ENCODE measurements at places on chromosomes 11 and 22. TPM values are rescaled to one million over a fixed set of nuclear protein-coding genes. Genes with fewer than 3 reads are reported as not detected.
A peak's percentile ranks its signal among the peaks of the same experiment; 100 is the strongest.

DNA sequence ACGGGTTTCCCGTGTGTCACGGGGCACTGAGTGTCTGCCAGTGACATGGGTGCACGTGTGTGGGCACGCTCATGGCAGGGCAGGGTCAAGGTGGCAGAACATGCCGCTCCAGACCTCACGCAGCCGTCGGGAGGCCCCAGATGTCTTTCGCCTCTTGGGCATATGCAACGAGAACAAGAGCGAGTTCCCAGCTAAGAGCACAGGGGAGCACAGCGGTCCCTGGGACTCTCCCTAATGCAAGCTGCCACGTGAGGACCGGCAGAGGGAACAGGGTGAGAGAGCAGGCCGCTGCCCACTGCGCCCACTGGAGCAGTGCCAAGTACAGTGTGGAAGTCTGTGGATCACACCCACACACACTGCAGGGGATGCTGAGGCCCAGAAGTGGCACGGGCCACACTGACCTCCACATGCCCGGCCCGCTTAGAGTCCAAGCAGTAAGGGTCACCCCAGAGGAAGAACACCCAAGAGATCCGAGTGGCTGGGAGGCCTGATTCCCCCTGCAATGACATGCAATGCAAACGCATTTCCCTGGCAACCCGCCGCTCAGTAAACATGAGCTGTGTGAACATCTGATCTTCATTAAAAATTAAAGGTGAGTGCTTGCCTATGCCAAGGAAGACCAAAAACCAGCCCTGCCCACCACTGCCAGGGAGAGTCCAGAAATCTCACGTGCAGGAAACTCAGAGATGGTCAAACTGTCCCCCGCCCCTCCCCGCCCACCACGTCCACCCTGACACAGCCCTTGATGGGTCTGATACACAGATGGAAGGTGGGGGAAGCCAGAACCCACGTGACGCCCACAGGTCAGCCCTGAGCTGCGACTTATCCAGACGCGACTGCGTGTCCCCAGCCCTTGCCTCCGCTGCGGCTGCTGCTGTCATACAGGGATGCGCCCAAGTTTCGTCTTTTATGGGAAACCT lies 11.7 kb downstream of the CERK start:
- H3K4me1 ChIP-seq: peaks cover 36% of the 10 kb centered on the region
- no peaks in the 10 kb centered on the region for H3K27me3 ChIP-seq
- no peak overlapping the region for H3K27ac ChIP-seq
- H3K36me3 ChIP-seq: peaks cover 38% of the 10 kb centered on the region
- no peak for DNase-seq

DNA sequence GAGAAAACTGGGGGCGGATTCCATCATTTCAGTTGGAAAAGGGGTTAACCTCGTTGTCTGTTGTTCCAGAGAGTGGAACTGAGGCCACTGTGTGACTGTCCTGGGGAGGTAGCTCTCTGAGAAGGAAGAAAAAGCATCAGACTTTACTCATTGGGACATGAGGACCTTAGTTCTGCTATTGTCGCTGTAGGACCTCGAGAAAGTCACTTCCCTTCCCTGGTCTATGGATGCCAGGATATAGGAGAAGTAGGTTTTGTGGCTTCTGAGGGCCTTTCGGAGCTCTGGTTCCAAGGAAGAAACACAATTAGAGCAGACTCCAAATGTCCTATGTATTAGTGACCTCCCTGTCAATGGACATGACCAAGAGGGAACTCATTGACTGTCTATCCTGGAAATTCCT lies 6.2 kb downstream of the MYO18B start:
- no peaks in the 10 kb centered on the region for H3K4me1 ChIP-seq
- H3K4me3 ChIP-seq: no peak overlapping the region
- no peaks in the 10 kb centered on the region for H3K36me3 ChIP-seq
- H3K27ac ChIP-seq: no peak overlapping the region
- DNase-seq: no peak

- no peaks in the 10 kb centered on the region for H3K4me1 ChIP-seq
- no peak overlapping the region for H3K4me3 ChIP-seq
- H3K27me3 ChIP-seq: no peaks in the 10 kb centered on the region
- DNase-seq: no peak
- H3K27ac ChIP-seq: no peak overlapping the region
These were observed 101.3 kb upstream of the GAL start for GRCh38 chr11:68583041-68583446.

DNA sequence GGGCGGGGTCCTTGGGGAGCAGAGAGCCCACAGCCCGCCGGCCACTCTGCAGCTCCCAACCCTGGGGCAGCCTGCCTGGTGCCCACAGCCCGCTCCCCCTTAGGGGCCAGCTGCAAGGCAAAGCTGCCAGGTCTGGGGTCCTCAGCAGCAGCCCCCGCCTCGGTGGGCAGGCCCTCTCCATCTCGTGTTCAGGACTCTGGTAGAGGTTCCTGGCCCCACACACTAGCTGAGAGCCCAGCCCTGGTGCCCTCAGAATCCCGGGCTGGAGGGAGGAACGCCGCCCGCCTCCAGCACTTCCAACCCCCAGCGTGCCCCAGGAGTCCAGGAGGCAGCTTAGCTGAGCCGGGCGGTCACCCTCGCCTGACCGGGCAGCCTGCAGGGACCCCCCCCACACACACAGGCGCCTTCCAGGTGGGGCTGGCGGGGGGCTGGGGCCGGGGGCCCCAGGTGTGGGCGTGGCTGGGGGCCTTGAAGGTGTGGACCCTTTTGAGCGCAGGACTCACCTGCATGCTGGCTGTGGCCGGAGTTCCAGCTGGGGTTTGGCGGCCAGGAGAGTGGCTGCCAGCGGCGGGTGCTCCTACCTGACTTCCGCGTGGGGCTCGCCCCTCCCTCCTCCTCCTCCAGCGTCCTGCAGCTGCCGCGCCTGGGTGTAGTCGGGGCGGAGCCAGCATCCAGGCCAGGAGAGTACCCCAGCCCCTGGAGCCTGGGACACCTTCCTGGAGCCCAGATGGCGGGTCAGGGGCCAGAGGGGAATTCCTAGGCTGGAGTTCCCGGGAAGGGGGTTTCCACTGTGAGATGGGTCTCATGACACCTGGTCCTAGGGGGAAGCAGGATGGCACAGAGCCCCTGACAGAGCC lies at the start of gene ANO9:
Gene ANO9 (minus strand): TSS at position 594 of the 857 bp plus-strand sequence. CDS start 85 bp downstream, at position 509.
- peaks cover 42% of the 10 kb centered on the region for H3K4me1 ChIP-seq
- DNase-seq: peak; percentile 49
- H3K27me3 ChIP-seq: no peaks in the 10 kb centered on the region
- peak within 1 kb of the TSS; percentile 69 for H3K4me3 ChIP-seq

DNA sequence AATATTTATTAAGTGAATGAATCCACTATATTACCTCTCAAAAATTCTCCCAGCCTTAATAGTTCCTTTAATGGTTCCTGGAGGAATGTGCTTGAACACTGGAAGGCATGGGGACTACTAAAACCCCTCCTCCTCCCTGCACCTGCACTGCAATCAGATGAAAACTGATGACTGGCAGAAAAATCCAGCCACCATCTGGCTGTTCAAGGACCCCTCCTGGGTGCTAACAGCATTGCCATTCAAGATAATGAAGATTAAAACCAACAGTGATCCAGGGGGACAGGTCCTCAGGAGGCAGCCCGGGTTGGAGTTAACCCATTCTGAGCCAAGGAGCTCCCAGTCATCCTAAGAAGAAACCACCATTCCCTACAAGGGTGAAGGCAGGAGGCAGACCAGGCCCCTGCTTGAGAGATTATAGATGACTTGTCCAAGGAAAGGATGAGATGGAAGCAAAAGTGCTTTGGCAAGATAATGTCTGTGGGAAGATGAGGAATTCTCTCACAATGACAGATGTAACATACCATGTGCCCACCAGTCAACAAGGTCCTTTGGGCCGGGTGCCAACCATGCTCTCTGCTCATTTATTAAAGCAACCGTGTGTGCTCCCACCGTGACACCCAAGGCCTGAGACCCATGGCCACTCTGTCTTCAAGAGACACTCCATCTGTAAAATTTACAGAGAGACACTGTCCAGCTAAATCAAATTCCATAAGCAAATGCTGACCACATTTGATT lies 90.6 kb downstream of the LARGE1 start:
- H3K36me3 ChIP-seq: no peaks in the 10 kb centered on the region
- no peaks in the 10 kb centered on the region for H3K27me3 ChIP-seq
- no peak for DNase-seq

The POTEH gene
- total RNA-seq: not detected

The CD3D gene
- total RNA-seq: 343 TPM

DNA sequence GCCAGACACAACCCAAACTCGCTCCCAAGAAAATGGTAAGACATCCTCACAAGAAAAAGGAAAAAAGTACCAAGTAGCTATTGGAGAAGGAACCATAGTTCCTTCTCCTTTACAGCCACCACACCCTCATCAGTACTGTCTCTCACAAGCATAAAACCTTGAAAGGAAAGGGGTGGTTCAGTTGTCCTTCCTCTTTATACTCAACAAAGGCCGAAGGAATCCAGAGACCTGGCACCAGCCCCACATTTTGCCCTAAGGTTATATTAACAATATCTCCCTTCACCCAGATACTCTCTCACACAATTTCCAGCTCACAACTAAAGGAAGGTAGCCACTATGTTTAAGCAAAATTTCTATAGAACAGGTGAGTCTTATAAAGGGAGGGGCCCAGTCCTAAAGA lies 8.5 kb downstream of the FHIP1B start:
- peaks cover 33% of the 10 kb centered on the region for H3K36me3 ChIP-seq
- H3K4me3 ChIP-seq: no peak overlapping the region
- H3K4me1 ChIP-seq: peaks cover 16% of the 10 kb centered on the region
- no peak for DNase-seq
- no peak overlapping the region for H3K27ac ChIP-seq

The OR5P2 gene
- total RNA-seq: not detected

DNA sequence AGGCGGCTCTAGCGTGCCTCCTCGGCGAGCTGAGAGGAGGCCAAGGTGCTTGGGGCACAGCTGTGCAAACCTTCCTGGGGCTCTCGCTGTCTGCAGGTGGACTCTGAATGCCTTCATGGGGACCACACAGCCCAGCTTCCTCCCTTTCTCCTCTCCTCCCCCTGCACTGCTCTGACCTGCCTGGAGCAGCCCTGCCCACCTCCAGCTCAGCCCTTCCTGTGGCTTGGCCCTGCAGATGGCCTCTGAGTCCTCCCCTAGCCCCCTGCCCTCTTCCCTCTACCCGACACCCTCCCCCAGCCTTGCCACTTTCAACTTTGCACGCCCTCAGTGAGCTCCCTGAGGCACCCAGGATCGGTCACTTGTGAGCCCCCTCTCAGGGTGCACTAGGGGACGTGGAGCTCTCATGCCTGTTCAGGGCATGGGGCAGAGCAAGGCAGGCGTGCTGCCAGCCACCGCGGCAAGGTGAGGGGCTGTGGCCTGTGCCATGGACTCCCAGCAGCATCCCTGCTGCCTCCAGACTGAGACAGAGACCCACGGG lies 31.4 kb downstream of the PPM1F start:
- H3K27ac ChIP-seq: no peak overlapping the region
- H3K4me3 ChIP-seq: no peak overlapping the region
- H3K4me1 ChIP-seq: no peaks in the 10 kb centered on the region

GRCh38 chr11:128172046-128172878 lies 415.1 kb downstream of the ETS1 start:
- no peaks in the 10 kb centered on the region for H3K36me3 ChIP-seq
- no peaks in the 10 kb centered on the region for H3K4me1 ChIP-seq
- DNase-seq: peak; percentile 81
- no peaks in the 10 kb centered on the region for H3K27me3 ChIP-seq
- H3K27ac ChIP-seq: no peak overlapping the region
- H3K4me3 ChIP-seq: no peak overlapping the region

The UBQLNL gene
- 0.50 TPM for total RNA-seq

DNA sequence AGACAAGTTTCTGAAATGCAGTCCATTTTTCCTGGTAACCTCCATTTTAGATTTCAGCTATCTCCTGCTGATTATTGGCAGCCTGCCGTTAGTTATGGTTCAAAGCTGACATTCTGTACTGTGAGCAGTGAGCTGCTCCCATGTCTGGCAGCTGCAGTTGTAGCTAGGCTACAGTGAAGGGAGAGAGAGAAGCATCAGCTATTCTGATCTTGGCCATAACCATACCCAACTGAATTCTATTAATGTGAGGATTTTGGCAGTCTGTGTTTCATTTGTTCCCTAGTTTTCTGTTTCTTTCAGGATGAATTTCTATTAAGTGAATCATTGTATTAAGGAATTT lies 33.4 kb downstream of the SIK2 start:
- no peak overlapping the region for H3K27ac ChIP-seq
- H3K36me3 ChIP-seq: no peaks in the 10 kb centered on the region
- no peak overlapping the region for H3K4me3 ChIP-seq
- H3K27me3 ChIP-seq: no peaks in the 10 kb centered on the region
- H3K4me1 ChIP-seq: peaks cover 13% of the 10 kb centered on the region
- DNase-seq: no peak

- H3K4me1 ChIP-seq: no peaks in the 10 kb centered on the region
- no peak for DNase-seq
- no peaks in the 10 kb centered on the region for H3K36me3 ChIP-seq
These were observed 228.1 kb downstream of the BUD13 start for GRCh38 chr11:116544721-116545120.

The PRR33 gene
- total RNA-seq: not detected

DNA sequence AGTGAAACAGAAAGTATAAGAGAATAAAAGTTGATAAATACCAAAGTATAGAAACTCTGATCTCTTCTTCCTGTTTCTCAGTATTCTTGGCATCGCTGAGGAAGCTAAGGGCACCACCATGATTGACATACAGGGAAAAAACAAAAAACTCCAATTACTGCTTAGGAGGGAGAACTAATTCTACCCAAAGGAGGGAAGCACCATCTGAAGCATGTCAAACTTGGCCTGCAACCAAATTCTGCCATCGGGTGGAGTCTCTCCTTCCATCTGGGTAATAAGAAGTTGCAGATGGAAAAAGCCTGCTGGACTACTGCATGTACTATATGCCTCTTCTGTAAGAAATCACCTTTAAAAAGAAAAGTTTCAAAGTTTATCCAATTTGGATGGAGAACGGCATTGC lies 30.5 kb upstream of the PPP2R1B start:
- H3K36me3 ChIP-seq: no peaks in the 10 kb centered on the region
- H3K4me3 ChIP-seq: no peak overlapping the region
- no peak overlapping the region for H3K27ac ChIP-seq
- DNase-seq: no peak
- no peaks in the 10 kb centered on the region for H3K27me3 ChIP-seq

The TUBA8 gene
- total RNA-seq: 2.7 TPM

The OR4X2 gene
- not detected for total RNA-seq

- no peak overlapping the region for H3K27ac ChIP-seq
- H3K4me3 ChIP-seq: no peak overlapping the region
- no peaks in the 10 kb centered on the region for H3K36me3 ChIP-seq
These were observed 83.5 kb upstream of the LUZP2 start for GRCh38 chr11:24413391-24413790.

DNA sequence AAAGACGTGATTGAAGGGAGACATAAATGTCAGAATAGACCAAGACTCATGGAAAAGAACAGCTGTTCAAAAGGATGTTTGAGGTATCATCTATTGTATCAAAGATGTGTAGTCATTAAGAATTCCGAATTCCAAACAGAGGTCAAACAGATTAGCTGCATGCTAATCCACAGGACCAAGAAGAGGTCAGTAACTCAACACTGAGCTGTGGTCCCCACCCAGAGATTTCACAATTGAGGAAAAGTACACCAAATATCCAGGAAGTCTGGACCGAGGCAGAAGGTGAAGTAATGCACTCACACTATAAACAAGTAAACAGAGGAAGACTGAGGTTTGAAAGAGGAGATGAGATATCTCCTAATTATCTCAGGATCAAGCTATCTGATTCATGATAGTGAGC lies 29.6 kb upstream of the OR5P2 start:
- H3K27me3 ChIP-seq: no peaks in the 10 kb centered on the region
- DNase-seq: no peak
- H3K27ac ChIP-seq: no peak overlapping the region
- H3K36me3 ChIP-seq: no peaks in the 10 kb centered on the region
- no peaks in the 10 kb centered on the region for H3K4me1 ChIP-seq
- no peak overlapping the region for H3K4me3 ChIP-seq

GRCh38 chr11:122633219-122633829 lies 22.2 kb upstream of the UBASH3B start:
- peak; percentile 33 for DNase-seq
- H3K4me3 ChIP-seq: no peak overlapping the region
- H3K4me1 ChIP-seq: peaks cover 12% of the 10 kb centered on the region
- H3K36me3 ChIP-seq: no peaks in the 10 kb centered on the region
- H3K27ac ChIP-seq: no peak overlapping the region

All from CD4-positive, alpha-beta memory T cell (primary cell).